ENCODE measurements at places on chromosomes 5 and 9. TPM values are rescaled to one million over a fixed set of nuclear protein-coding genes. Genes with fewer than 3 reads are reported as not detected.

PCDHB9 gene
- not detected for total RNA-seq

TIGD6 gene
- total RNA-seq: 3.2 TPM

TBC1D2 gene
- 26.9 TPM for total RNA-seq

RAPGEF6 gene
- total RNA-seq: 15.9 TPM

GMCL2 gene
- not detected for total RNA-seq

ACTBL2 gene
- not detected for total RNA-seq

NUTM2F gene
- total RNA-seq: not detected

SPTLC1 gene
- 27.7 TPM for total RNA-seq

CD274 gene
- total RNA-seq: 0.27 TPM

SPAAR gene
- total RNA-seq: under 0.01 TPM

GABRB2 gene
- under 0.01 TPM for total RNA-seq
